ENCODE measurements at places on chromosomes 1 and 21. TPM values are rescaled to one million over a fixed set of nuclear protein-coding genes. Genes with fewer than 3 reads are reported as not detected.

The SNAPIN gene
- total RNA-seq: 30.3 TPM

- DNase-seq: no peak
These were observed 91.1 kb upstream of the TLR5 start for GRCh38 chr1:223234170-223234514.

The STXBP3 gene
- 53.2 TPM for total RNA-seq

- no peak for DNase-seq
These were observed 41.4 kb upstream of the TENT5C start for GRCh38 chr1:117564227-117565075.

The WNT3A gene
- not detected for total RNA-seq

- DNase-seq: peak; percentile 91
These were observed 2.1 kb downstream of the FBLIM1 start for GRCh38 chr1:15760520-15761211.

The RIPK4 gene
- 1.0 TPM for total RNA-seq

All from posterior vena cava (tissue), 2 donors.